ENCODE measurements at places on chromosomes 16 and 17.

DNA sequence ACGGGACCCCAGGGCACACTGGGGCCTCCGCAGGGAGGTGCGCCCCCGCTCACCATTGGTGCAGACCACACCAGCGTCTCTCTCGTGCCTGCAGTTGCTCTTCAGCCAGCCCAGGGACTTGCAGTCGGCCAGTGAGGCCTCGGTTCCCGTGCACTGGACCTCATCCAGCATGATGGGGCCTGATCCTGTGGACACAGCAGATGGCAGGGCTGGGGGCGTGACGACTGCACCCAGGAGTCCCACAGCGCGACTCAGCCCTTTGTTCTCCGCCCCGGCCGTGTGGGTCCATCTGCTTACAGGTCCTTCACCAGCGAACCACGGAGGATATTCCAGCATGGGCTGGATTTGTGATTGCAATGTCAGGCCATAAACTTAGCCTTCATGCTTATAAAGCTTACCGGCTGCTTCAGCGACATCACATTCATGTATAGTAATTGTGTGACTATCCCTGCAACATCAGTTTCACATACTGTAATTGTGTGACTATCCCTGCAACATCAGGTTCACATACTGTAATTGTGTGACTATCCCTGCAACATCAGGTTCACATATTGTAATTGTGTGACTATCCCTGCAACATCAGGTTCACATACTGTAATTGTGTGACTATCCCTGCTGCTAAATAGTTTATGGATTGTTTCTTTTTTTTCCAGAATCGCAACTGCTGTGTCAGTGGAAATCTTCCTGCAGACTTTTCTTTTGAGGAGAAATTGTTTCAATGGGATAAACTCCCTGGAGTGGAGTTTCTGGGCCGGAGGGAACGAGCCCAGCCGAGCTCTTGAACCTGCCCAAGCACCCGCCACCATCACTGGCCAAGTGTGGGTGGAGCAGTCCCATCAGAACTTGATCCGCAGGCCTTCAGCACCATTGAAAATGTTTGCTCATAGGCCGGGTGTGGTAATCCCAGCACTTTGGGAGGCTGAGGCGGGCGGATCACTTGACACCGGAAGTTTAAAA is 4.8 kb downstream of the LGALS3BP start:
- DNase-seq = no peak

DNA sequence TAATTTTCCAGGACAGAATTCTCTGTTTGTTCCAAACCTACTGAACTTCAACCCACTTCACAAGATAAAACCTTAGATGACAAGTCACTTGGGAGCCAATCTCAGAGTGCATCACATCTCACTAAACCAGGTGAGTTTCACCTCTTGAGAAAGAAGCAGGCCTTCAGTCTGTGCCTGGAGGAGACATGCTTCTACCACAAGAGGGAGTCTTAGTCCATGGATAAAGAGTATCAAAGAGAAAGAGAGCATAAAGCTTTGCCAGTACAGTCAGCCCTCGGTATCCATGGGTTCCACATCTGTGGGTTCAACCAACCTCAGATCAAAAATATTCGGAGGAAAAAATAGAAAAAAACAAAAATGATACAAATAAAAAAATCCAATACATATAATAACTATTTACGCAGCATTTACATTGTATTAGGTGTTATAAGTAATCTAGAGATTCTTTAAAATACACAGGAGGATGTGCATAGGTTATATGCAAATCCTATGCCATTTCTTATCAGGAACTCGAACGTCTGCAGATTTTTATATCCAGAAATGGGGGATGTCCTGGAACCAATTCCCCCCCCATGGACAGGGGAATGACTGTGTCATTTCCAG is 37.7 kb downstream of the DUSP14 start:
- no peak for DNase-seq

DNA sequence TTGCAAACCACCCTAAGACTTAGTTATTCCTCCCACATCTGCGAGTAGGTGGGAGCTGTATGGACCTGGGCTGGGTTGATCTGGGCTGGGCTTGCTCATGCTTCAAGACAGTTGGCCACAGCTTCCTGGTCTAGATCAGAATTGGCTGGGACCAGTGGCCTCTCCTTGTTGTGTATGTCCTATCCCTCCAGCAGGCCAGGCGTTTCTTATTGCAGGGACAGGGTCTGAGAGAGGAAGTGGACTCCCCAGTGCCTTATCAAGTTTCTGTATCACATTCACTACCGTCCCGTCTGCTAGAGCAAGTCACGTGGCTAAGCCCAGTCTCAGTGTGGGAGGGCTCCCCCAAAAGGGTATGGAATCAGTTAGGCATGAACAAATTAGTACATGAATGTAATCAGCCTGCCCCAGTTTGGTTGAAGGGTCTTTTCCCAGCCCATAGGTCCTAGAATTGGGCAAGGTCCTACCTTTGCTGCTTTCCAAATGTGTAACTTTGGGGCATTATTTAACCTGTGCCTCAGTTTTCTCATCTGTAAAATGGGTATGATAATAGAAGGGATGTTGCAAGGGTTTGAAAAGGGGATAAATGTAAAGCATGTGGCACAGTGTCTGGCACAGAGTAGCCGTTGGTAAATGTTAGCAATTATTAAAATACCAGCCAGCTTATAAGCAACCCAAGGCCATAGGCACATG is 36.0 kb downstream of the NKD1 start:
- no peak for DNase-seq

- DNase-seq = no peak
These were observed 16.1 kb upstream of the SPN start for GRCh38 chr16:29646947-29647346.

DNA sequence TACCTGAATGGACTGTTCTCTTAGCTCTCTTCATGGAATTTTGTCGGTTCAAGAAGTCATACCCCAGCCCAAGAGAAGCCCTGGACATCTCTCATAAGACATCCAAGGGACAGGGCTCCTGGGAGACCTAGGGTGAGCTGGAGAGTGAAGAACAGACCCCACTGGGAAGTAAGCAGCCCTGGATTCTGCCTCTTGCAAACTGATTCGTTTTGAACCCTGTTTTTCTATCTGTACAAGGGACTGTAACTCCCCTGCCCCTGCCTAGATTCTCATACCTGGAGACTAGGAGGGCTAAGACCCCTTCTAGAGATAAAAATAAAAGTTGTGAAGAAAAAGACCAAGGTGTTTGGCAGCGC is 449 bp downstream of the CCL3L1 start:
- no peak for DNase-seq

DNA sequence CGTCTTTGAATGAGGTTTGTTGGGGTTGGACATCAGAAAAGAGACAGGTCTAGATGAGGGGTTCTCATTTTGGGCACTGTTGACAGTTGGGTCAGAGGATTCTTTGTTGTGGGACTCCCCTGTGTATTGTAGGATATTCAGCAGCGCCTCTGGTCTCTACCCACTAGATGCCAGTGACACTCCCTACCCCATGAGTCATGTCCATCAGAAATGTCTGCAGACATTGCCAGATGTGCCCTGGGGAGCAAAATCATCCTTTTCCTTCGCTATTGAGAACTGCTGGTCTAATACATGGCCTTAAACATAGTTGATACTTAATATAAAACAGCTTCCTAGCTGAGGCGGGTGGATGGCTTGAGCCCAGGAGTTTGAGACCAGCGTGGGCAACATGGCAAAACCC is 3.1 kb downstream of the ABAT start:
- DNase-seq = no peak

DNA sequence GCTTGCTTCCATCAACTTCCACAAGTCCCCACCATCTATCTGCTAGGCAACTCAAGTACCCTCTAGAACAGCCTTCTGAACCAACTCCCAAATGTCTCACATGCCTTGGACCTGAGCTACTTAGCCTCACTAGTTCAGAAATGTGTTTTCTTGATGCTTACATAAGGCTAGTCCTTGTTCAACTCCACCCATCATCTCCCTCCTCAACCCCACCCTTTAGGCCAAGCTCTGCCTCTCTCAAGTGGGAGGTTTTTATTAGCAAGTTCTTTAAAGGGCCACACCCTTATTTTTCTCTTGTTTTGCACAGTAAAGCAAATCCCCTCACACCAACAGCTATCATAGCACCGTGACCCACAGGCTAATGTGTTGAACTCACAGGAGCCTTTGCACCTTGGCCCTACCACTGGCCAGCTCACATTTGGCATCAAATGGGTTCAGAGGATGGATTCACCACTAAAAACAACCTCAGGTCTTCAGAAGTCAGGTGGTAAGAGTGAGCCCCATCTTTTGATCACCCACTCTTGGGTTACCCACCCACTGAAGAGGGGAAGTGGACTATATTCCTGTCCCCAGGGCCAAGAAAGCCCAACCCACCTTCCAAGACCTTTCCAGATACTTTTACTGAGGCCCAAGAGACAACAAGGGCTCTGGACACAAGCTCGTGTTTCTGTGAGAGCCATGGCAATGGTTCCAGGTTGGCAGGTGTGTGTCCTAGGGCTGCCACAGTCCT is 12.2 kb downstream of the PIK3R5 start:
- DNase-seq = no peak

DNA sequence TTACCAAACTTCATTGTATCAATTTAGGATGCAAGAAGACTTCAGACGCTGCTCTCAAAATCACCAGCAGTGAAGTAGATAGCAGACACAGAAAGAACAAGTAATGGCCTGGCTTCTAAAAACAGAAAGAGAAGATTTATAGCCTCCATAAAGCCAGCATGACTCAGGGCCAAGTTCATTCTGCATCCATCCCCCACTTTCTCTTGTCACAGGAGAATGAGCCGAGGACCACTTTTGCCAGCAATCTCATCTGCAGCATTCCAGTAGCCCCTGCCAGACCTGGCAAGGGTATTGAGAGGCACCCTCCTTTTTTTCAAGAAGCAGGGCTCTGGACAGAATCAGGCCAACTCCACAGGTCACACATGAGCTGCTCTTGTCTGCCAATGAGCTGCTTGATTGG is 355.4 kb upstream of the SOX9 start:
- no peak for DNase-seq

DNA sequence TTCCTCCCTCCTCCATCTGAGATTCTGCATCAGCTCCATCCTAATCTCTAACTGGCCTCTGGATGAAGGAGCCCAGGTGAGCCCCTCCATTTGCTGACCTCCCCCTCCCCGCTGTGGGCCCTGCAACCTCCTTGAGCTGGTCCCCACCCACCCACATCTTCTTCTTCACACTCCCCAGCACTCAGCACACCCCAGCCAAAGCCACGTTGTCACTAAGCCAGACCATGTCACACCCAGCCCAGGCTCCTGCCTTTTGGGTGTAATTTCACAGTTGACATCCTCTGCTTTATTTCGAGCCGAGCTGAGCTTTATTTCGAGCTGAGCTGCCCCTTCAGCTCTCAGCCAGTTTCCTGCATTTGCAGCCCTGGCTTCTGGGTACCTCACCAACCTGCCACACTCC is 282.7 kb upstream of the TNRC6C start:
- no peak for DNase-seq

- no peak for DNase-seq
These were observed 102.3 kb downstream of the CYTH1 start for GRCh38 chr17:78679495-78680395.

- peak; percentile 34 for DNase-seq
These were observed 603 bp downstream of the RGS11 start for GRCh38 chr16:275041-275641.

GRCh38 chr17:38925263-38925995 is at the start of gene LASP1NB:
TSS of gene LASP1NB (plus strand) at chr17:38925614.
- DNase-seq = peak; percentile 57

DNA sequence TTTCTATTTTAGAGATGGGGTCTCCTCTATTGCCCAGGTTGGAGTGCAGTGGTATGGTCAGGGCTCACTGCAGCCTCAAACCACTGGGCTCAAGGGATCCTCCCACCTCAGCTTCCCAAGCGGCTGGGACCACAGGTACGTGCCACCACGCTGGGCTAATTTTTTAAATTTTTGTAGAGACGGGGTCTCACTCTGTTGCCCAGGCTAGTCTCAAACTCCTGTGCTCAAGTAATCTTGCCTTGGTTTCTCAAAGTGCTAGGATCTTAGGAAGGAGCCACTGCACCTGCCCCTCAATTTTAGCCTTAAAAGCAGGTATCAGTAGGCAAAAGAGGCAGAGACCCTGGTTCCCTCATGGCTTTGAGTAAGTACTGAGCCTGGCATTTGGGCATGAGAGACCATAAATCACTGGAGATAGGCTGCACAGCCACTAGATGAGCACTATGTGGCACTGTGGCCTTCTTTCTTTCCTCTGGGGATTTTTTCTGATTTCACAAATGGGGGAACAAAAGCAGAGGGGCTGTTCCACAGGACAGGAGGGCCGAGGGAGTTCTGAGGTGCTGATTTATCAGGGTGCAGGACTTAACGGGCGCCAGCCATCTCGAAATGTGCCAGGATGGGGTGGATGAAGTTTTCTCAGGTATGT is 82.2 kb downstream of the PLXDC1 start:
- DNase-seq = no peak

- DNase-seq = no peak
These were observed 2.1 kb upstream of the TEX19 start for GRCh38 chr17:82356845-82357355.

DNA sequence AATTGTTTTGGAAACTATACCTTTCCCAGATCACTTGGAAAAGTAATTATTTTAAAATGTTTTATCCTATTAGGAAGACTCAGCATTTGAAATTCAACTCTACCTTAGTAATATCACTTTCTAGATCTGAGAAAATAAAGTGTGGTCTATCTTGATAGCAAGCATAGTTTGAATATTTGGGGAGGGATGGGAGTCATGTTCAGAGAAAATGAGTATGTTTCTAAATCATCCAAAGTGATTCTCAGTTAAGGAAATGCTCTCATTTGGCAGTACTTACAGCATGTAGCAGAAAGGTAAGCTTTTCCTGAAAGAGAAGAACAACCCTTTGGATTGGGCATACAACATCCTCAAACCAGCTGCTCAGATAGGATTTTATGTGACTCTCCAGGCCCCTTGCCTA is 6.9 kb downstream of the C17orf75 start:
- no peak for DNase-seq

GRCh38 chr17:53792451-53792850 is 30.3 kb upstream of the KIF2B start:
- no peak for DNase-seq

DNA sequence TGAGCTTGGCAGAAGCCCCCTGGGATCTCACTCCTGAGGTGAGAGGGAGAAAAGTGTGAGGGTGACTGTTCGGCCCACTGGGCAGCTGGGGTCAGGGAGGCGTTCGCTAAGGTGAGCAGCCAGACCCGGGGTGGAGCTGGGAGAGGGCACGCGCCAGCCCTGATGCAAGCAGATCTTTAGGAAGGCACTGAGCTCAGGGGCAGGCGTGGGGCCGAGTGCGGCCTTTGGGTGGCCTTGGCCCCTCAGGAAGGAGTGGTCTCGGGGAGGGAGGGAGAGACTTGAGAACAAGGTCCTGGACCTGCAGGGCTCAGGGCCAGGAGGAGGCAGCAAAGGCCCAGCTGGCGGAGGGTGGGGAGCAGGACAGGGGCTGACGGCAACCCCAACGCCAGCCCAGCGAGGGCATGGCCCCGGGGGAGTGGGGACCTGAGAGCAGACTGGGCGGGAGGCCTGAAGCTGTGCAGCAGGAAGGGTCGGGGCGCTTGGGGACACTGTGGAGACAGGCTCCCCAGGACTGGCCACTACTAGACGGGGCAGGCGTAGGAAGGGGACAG is 14.5 kb upstream of the WDR45B start:
- DNase-seq = no peak

- no peak for DNase-seq
These were observed 255.3 kb upstream of the PMFBP1 start for GRCh38 chr16:72427051-72427782.
